ENCODE measurements at places on chromosomes 12 and 14.

GRCh38 chr14:99519931-99520421, 38.8 kb downstream of the CCNK start:
- DNase-seq: no peak

DNA sequence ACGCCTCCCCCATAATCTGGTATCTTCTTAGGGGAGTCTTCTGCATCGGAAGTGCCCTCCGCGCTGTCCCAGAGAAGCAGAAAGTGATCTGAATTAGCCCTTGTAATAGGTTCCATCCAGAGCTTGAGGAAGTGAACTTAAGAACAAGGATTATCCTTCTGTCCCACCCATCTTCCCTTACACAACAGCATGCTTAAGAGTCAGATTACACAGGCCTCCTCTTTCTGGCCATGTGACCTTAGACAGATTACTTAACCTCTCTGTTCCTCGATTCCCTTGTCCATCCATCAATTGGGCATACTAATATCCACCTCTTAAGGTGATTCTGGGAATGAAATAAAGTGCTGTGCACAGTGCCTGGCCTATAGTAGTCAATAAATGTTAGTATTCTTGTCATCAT, 11.4 kb downstream of the CABP1 start:
- DNase-seq: no peak

DNA sequence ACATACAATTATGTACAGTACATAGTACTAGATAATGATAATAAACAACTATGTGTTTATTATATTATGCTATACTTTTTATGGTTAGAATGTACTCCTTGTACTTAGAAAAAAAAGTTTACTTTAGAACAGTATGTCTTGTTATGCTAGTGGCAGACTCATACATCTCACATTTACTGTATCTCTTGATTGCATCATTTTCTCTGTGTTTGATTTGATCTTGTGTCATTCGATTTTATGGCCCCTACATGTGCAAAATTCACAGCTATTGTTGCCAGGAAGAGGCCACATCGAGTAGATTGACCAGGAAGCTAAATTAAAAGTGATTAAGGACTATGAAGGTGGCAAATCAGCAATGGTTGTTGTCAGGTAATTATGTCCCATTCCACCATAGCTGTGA, 153.0 kb downstream of the PCNX1 start:
- no peak for DNase-seq

- no peak for DNase-seq
Measured at GRCh38 chr14:68607081-68607866, 185.6 kb downstream of the ZFP36L1 start.

DNA sequence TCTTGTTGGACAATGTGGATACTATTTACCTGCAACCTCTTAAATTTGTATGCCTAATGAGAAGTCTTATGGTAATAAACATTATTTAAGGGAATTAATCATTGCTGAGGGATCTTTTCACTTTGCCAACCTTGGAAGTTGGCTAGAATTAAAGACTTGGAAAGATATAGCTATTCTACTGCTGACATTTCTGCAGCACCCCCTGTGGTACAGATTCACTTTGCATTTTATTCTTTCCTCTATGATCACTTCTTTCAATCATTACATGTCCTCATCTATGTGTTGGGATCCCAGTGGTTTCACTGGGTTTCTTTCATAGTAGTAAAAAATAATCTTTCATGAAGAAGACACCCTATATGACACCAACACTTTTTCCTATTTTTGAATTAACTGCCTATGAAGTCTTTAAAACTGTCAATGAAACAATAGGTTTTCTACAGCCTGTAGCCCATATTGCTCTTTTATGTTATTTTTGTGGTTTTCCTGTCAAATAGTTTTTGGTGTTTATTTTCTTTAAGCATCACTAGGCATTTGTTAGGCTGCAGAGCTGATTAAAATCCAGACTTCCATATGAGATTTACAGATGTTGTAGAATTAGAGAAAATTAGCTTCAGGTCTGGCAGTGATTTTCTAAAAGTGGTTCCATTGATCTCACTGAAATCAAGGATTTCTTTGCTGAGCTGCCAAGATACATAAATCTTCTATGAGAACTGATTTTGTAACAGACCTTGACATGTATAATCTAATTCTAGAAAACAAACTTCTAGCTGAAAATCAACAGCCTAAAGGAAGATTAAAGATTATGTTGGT, 256.1 kb downstream of the NAV3 start:
- DNase-seq: no peak

All from activated CD8-positive, alpha-beta memory T cell treated with anti-CD3 and anti-CD28 coated beads for 1 hour (primary cell).